ENCODE measurements at places on chromosomes 4 and X.

DNA sequence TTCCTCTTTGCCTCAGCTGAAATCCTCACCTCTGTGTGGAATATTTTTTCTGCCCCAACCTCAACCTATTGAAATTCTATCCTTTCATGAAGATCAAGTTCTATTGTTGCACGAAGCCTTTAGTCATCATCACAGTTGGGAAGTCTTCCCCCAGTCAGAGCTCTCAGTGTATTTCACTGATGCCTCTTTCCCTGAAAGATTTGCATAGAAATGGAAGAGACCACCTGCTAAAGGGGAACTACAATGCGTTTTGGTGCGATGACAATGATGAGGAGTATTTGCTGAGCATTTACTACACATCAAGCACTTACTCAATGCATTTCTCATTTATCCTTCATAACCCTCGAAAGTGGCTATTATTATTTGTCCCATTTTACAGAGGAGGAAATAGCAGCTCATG lies 151.2 kb upstream of the KLF3 start:
- DNase-seq: no peak

DNA sequence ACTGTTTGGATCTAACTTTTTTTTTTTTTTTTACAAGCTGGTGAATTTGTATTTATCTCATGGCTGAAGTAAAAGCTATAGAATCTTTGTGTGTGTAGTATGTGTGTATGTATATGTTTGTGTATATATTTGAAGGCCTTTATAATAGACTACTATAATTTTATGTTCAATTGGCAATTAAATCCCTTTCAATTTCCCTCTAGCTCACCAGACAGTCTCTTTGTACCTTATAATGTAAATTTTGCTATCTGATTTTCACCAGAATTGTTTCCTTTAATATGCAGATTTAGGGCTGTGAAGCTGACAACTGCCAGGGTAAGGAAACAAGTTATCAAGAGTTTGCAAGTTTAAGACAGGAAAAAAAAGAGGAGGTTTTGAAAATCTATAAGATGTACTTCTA lies 33.1 kb upstream of the MTMR8 start:
- DNase-seq: no peak

DNA sequence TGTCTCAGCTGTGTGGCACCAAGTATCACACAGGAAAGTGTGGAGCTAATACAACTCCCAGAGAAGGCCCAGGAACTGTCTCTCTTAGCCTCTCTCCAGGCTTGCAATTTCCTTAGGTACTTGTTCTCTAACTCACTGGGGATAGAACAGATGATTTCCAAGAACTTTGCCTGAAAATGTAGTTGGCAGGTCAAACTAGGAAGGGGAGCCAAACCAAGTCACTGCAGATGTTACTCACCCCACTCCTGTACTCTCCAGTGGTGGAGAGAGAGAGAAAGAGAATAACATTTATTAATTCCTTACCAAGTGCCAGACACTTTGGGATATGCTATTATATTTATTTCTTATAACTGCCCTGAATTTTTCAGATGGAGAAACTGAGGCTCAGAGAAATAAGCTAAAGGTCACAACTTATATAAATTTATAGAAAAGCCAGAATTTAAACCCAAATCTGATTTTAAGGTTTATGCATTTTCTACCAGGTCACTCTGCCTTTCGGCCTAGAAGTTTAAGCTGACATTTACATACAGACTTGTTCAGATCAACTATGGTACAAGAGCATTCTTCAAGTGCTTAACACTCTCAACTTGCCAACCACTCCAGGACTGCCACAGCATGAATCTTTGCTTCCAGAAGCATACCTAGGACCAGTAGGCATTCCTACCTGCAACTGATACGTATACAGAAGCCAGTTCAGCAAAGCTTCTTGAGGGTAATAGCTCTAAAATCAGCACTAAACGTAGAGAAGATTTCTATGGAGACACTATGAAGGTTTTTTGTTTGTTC lies 248.6 kb upstream of the ETNPPL start:
- no peak for DNase-seq

DNA sequence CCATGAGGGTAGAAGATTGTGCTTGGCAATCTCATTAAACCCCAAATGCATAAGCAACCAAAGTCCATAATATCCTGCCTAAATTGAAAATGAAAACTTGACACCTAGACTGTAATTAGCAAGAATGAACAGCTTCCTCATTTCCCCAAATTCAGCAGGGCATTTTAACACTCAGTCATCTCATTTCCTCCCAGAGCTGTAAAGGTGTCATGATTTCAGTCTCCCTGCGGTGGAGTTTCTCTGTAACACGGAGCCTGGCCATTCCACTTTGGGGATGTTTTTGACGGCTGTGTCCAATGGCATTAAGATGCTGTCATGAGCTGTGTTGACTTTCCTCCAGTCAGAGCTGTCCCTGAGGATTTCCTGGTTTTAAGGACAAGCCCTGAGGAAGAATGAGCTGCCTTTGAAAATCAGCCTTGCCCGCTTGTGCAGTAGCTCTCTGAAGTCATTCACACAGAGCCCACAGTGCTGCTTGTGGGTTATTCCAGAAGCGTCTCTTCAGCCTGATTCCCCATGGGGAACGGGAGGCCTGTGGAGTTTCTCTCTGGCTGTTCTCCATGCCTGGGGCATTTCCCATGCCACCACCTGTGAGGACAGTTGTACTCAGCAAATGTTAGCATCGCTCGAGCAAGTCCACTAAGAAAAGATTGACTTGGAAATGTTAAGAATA lies 187.0 kb downstream of the MID1 start:
- DNase-seq: no peak

- no peak for DNase-seq
Observed at GRCh38 chr4:130808492-130808891, 1712.5 kb downstream of the C4orf33 start.

- DNase-seq: no peak
Observed at GRCh38 chr4:144611850-144612249, 34.1 kb upstream of the HHIP start.

GRCh38 chr4:138565576-138565975 lies 323.4 kb upstream of the SLC7A11 start:
- DNase-seq: no peak

GRCh38 chrX:42943051-42943974 lies 165.3 kb upstream of the PPP1R2C start:
- no peak for DNase-seq

GRCh38 chrX:153635388-153635787 lies 11.6 kb upstream of the DUSP9 start:
- DNase-seq: peak; percentile 17

GRCh38 chrX:134004084-134004483 lies 18.7 kb upstream of the GPC3 start:
- no peak for DNase-seq

DNA sequence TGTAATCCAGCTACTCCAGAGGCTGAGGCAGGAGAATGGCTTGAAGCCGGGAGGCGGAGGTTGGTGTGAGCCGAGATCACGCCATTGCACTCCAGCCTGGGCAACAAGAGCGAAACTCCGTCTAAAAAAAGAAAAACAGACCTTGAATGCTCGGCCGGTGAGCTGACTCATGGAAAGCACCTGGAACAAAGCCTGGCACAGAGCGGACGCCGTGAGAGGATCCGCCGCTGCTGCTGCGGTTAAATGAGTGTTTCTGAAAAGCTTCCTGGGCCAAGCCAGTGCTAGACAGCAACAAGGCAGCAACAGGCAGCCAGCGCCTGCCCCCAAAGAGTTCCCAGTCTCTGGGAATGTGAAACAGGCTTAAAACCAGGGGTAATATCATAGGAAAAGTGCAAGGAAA lies 186.4 kb downstream of the AFAP1 start:
- no peak for DNase-seq

GRCh38 chr4:152577708-152578396 lies 42.0 kb upstream of the FBXW7 start:
- DNase-seq: no peak

DNA sequence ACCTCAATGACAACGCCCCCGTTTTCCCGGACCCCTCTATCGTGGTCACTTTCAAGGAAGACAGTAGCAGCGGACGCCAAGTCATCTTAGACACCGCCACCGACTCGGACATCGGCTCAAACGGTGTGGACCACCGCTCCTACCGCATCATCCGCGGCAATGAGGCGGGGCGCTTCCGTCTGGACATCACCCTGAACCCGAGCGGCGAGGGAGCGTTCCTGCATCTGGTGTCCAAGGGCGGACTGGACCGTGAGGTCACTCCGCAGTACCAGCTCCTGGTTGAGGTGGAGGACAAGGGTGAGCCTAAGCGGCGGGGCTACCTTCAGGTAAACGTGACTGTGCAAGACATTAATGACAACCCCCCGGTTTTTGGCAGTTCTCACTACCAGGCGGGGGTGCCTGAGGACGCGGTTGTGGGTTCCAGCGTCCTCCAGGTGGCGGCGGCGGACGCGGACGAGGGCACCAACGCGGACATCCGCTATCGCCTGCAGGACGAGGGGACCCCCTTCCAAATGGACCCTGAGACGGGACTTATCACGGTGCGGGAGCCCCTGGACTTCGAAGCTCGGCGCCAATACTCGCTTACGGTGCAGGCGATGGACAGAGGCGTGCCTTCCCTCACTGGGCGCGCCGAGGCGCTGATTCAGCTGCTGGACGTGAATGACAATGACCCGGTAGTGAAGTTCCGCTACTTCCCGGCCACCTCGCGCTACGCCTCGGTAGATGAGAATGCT lies 2.2 kb downstream of the FAT4 start:
- peak; percentile 68 for DNase-seq

DNA sequence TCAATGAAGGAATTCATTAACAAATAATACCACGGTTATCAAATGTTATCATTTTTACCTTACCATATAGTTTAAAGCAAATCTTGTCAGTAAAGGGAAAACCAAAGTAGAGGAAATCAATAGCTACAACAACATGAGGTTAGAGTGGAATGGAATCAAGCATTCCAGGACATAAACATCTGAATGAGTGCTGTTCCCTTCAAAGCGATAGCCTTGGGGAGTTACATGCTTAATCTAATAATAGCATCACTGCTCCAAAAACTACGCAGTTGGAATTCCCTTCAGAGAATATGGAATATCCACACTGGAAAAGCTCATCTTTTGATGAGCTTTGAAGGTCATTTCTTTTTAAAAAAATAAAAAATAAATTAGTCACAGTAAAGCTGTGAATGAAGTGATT lies 31.2 kb downstream of the PDE5A start:
- no peak for DNase-seq
